ENCODE measurements at places on chromosomes 4 and X. TPM values are rescaled to one million over a fixed set of nuclear protein-coding genes. Genes with fewer than 3 reads are reported as not detected.

The TXK gene
- total RNA-seq, result 1.2 TPM

DNA sequence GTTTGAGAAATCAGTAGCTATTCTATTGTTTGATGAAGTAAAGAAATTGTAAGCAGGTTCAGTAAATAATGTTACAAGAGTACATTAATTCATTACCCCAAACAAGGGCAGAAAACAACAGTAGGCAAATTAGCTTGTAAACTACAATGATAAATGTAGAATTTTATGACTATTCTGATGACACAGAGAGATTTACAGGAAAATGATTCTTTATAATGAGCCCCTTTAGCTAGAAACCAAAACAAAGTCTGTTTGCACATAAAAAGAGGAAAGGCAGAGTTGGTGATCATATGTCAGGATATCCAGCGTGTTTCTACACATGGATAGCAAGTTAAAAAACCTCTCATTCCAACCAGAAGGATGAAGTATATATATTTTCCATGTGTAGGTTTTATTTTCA, 204.8 kb downstream of the CFAP299 start:
- DNase-seq, result no peak

The NUDT11 gene
- not detected for total RNA-seq

GRCh38 chr4:145168581-145169187, 11.7 kb downstream of the OTUD4 start:
- DNase-seq, result no peak

GRCh38 chr4:61996943-61997342, 796.8 kb downstream of the ADGRL3 start:
- DNase-seq, result no peak

The FUNDC2 gene
- total RNA-seq, result 207 TPM

DNA sequence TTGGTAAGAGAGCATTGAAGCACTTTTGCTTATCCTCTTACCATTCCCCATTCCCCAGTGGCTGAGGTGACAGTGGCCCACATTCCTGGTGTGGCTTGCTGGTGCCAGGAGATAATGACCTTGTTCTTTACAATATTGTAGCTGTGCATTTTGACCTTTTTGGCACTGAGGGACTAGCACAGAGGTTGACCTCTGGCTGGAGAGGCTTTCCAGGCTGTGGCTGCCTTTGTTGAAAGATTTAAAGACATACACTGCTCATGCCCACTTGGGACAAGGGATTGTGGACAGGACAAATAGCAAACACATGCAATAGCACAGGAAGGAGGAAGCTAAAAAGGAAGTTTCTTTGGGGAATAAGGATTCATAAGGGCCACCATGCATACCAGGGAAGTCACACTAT, 65.4 kb downstream of the ARHGEF9 start:
- DNase-seq, result no peak

DNA sequence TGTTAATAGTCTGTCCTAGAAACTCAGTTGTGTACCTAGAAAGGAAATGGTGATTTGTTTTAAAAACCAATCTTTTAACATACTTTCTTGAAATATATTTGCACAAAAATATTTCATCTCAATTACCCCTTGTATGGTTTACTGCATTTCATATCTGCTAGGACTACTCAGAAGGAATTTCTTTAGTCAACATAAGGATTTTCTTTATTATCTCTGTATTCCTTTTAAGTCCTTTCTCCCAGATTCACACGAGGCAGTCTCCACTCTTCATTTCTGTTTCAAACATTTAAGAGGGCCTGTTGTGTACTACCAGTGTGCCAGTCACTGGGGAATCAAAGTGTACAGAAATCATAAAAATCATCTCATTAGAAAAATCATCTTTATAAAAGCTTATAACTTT, 28.8 kb downstream of the NFKB1 start:
- no peak for DNase-seq

DNA sequence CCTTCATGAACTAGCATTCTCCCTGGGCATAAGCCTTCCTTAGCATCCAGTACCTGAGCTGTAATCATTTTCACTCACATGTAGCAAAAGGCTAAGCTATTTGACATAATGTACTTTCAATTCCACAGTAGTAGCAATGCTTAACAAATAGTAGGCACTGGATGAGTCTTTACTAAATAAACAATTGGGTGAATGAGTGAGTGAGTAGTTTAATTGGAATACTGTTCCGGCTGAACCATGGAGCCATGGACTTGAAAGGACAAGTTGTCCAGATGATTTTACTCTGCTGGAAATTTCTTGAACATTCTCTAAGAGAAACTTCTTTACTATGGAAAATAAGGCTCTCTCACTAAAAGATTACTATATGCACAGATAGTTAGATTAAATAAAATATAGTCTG, 159.3 kb downstream of the FAM47B start:
- DNase-seq, result no peak

The RAB9B gene
- total RNA-seq, result 38.0 TPM

The APLN gene
- 6.2 TPM for total RNA-seq

DNA sequence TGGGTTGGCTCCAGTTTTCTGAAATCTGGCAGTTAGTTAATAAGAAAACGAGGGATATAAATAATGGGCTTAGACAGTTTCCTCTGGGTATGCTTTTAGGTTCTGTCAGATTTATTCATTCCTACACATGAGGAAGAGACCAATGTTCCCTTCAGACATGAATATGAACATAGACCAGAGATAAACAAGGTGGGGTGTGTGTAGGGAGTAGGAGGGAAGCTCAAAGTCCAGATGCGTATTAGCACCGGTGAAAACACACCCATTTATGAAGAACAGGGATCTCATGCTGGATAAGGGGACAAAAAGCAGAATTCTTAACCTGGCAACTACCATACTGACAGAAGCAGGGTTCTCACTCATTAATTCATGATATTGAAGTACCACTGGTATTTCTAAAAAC, 223.0 kb downstream of the SOWAHB start:
- no peak for DNase-seq

DNA sequence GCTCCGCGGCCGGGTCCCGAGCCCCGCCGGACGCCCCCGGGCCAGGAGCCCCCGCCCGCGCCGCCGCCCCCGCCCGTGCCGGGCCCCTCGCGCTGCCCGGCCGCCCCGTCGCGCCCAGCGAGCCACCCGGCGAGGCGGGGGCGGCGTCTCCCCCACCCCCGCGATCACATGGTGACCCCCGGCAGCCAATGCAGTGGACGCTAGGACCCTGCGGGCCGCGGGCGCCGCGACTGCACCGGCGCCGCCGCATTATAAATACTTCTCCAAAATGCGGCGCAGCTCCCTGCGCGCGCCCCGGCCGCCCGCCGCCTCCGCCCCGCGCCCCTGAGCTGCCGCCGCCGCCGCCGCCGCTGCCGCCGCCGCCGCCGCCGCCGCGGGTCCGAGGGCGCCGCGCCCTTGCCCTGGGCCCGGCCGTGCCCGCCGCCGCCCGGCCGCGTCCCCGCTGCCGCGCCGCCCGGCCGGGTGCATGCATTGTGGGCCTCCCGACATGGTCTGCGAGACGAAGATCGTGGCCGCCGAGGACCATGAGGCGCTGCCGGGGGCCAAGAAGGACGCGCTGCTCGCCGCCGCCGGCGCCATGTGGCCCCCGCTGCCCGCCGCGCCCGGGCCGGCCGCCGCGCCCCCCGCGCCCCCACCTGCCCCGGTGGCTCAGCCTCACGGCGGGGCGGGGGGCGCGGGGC, at the start of gene NAT8L:
TSS of gene NAT8L (plus strand) at position 282 of the 680 bp plus-strand sequence. CDS start at position 467, 185 bp downstream.
- no peak for DNase-seq

DNA sequence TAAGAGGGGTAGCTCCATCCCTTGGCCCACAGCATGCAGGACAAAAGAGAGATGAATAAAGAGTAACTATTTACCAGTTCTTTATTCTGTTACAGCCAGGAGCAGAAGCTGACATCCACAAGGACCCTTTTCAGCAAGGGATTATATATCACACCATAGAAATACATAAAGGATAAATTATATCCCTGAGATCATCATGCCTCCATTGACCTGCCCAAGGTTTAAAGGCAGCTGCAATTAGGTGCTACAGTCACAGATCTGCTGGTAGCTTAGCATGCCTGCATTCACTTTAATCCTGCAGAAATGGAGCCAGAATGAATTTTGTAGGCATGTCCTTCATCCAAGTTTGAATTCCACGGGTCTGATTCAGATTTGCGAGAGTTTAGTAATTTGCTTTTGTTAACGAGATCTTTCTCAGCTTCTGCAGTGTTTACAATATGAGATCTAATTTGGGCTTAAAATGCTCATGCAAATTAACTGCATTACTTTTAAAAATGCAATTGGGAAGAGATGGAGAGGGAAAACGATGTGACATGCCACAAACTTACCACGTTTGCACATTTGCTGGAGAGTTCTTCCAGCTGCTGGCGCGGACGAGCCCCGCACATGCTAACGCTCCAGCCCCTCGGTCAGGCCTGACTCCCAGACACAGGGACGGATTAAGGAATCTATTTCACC, 327.0 kb upstream of the NOCT start:
- no peak for DNase-seq

The DMRTC1B gene
- not detected for total RNA-seq

- DNase-seq, result no peak
Measured at GRCh38 chr4:129839687-129840086, 743.7 kb downstream of the C4orf33 start.

DNA sequence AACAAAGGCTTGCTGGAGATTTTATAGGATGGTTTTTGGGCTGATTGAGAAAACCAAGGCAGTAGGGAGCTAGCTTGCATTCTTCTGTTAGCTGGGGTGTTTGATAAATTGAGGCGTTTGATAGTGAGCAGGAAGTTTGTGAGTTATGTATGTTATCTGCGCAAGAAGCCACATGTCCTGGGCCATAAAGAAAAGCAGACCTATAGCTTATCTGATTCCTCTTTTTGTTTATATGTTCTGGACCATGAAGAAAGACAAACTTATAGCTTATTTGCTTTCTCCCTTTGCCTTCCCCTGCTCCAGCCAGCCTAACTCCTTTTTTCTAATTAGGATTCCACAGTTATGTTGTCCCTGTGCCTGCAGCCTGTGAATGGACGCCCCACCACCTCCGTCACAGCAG, 9.2 kb downstream of the HNRNPH2 start:
- DNase-seq, result no peak

- DNase-seq, result no peak
Measured at GRCh38 chrX:43688586-43688985, 32.5 kb downstream of the MAOA start.

GRCh38 chr4:94419956-94420355, 31.8 kb upstream of the PDLIM5 start:
- DNase-seq, result no peak

DNA sequence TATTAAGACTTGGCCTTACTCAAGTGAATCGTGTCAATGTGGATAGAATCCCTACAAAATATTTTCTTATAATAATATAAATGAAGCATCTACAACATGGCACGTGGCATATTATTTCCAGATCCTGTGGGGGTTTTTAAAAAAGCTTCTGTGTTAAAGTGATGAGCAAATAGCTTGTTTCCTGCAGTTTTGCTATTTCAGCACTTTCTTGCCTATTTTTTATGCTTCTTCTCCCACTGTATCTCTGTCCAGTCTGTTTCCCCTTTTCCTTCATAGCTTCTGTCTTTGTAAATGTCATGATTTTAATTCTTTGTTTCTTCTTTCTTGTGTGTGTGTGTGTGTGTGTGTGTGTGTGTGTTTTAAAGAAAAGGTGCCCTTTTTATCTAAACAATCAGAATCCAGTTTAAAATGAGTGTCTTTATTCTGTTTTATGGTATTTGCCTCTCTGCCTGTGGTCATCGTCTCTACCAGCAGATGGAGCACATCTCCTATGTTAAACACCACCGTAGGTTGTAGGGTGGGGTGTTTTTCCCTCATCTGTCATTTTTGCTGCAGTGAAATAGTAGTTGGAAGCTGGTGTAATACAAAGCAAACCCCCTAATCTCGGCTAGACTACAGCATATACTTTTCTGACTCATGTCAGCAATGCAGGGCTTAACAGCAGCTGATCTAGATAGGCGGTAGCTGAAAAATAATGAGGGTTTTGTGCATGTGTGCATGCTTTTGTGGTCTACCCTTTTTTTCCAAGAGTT, 33.1 kb downstream of the FTHL17 start:
- no peak for DNase-seq

GRCh38 chr4:31360786-31361185, 640.6 kb downstream of the PCDH7 start:
- DNase-seq, result no peak

DNA sequence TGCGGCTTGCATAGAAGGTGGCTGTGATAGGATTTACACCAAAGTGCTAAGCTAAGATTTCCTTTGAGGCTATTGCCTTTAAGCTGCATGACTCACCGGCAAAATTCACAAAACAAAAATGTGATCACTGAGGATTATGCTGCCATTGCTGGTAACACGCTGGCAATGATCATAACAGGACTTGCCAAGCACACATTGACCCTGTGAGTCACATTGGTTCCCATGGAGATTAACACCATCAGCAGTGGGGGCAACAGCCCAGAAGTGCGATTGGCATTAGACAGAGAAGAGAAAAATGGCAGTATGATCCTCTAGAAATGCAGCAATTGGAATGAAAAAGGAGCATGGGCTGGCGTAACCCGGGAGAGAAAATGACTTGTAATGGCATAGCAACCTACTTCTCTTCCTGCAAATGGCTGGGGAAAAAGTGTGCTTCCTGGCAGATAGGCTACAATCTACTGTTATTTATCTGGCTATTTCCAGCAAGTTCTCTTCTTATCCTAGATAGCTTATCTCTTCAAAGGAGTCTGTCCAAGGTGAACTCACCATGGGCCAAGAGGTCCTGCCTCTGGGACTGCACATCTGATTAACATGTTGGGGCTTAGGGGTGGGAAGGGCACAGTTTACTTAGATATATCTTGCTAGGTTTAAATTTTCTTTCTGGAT, 314.2 kb upstream of the IGFBP7 start:
- DNase-seq, result no peak

The MYOZ2 gene
- 727 TPM for total RNA-seq

DNA sequence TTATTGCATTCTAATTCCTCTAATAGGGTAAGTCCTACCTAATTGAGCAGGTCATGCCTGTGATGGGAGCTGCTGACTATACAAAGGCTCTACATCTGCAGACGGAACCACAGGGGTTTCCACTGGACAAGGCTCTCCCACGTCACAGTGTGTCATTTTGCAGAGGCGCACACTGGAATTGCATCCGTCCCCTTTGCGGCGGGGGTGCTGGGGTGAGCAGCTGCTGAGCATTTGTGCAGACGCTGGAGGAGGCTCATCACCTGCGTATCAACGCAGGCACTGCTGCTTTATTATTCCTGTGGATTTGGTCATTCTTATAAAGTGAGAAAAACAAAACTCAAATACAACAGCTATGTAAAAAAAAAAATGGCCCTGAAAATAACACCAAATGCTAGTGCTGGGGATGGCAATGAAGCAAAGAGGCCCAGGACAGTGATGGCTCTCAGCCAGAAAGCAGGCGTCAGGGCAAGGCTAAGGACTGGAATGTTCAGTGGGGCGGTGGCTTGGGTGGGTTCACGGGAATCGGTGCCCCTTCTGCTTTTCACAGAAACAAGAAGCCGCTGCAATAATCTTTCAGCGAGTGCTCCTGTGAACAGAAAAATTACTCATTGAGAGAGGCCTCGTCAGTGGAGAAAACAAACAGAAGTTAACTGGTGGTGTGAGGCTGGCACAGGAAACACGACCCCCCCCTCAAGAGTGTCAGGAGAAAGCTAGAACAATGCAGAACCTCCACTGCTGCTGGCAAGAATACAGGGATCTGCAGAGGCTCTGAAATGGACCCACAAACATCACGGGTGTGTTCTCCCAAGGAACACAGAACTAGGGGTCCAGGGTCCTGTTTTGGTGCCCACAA, 67.8 kb downstream of the GATB start:
- DNase-seq, result no peak

All from cardiac septum (tissue), 1 donor.